ENCODE measurements at places on chromosomes 6 and 20.

DNA sequence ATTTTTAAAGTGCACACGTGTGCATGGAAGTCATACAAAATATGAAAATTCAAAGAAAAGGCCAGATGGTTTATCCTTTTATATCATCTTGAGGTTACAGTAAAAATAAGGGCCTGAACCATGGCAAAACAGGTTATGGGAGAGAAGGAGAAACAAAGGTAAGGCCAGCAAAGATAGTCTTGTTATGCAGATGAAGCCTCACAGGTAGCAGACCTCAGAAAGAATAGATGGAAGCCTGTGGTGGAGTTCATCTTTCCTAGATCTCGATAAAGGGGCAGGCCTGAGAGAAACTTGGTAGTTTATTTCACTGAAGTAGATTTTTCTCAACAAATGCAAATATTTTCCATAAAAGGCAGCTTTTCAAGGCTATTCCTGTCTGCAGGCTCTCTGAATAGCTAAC is 693.8 kb downstream of the KHDRBS2 start:
- DNase-seq: no peak

DNA sequence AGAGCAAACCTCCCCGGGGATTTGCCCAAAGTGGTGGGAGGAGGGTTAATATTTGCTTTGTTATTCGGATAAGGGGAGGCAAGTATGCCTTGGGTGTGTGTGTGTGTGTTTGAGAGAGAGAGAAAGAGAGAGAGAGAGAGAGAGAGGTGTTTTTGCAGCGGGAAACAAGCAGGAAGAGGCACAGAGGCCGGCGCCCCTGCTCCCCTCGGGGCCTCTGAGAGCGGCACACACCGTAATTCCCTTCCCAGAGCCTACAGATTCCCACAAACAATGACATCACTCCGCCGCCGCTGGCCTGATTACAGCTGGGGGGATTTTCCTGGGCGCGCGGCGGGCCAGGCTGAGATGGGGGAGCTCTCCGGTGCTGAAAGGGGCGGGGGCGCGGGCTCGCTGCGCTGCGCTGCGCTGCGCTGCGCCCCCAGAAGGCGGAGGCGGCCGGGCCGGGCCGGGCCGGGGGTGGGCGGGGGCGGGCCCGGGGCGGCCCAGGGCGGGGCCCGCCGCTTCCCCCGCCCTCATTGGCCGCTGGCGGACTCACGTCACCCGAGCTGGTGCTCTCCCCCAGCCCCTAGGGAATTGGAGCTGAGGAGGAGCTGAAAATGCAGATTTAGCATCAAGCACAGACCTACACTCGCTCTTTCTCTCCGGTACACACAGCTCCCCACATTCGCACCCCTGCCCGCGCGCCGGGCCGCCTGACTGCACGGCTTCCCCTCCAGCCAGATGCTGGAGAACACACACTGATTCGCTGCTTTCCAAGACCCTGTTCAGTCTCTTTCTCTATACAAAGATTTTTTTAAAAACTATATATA is at the start of gene PCSK2:
Gene PCSK2, plus strand, starts transcription at position 631 of the 809 bp plus-strand sequence. CDS start 266 bp downstream, outside the sequence.
- DNase-seq: no peak

DNA sequence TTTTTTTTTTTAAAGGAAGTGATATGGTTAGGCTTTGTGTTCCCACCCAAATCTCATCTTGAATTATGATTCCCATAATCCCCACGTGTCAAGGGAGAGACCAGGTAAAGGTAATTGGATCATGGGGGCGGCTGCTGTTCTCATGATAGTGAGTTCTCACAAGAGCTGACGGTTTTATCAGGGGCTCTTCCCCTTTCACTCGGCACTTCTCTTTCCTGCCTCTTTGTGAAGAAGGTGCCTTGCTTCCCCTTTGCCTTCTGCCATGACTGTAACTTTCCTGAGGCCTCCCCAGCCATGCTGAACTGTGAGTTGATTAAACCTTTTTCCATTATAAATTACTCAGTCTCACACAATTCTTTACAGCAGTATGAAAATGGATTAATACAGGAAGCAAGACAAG is 64.3 kb downstream of the ZFP64 start:
- no peak for DNase-seq

- no peak for DNase-seq
These were observed 327.5 kb upstream of the EPHA7 start for GRCh38 chr6:93746892-93747291.

DNA sequence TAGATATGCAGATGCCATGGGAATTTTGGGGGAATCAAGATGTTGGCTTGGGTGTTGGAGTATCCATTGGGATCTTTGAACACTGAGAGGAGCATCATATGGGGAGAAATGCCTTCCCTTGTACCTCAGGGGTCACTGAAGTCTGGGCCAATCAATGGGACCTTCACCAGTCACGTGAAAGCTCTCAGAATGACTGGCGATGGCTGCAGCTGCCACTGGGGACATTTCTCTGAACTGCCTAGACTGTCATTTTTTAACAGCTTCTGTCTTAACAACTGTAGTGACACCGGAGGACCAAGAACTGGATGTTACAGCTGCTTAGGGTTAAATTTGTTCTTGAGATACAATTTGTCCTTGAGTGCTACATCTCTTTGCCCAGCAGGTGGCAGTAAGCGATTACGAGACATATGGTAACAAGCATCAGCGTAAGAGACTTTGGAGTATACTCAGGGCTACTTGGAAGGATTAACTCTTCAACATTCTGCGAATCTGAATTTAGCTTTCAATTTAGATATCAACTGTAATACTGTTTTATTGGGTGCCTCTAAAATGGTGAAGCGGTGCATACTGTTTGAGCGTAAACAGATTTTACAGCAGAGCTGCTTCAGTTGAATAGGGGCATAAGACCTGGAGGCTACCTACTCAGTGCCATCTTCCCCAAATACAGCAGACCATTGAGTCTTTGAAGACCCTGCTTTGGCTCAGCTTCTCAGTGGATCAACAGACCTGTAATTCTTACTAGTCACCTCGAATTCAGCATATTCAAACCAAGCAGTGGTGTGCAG is 36.0 kb downstream of the CCN2 start:
- DNase-seq: peak; percentile 49

- no peak for DNase-seq
These were observed 3.9 kb downstream of the DST start for GRCh38 chr6:56638760-56639159.

DNA sequence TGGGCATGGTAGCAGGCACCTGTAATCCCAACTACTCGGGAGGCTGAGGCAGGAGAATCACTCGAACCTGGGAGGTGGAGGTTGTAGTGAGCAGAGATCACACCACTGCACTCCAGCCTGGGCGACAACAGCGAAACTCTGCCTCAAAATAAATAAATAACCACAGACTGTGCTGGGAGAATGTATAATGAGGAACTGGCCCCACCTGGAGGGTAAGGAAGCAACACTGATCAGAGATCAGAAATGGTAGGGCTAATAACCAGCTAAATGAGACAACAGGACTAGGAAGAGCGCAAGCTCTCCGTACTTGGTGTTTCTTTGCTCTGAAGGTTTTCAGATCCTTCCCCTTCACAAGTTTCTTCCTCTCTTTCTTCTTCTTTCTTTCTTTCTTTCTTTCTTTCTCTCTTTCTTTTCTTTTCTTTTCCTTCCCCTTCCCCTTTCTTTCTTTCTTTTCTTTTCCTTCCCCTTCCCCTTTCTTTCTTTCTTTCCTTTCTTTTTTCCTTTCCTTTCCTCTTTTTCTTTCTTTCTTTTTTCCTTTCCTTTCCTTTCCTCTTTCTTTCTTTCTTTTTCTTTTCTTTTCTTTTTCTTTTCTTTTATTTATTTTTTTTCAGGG is 14.6 kb downstream of the CCM2L start:
- DNase-seq: no peak

GRCh38 chr6:53048431-53049195 is 16.6 kb upstream of the FBXO9 start:
- DNase-seq: no peak

DNA sequence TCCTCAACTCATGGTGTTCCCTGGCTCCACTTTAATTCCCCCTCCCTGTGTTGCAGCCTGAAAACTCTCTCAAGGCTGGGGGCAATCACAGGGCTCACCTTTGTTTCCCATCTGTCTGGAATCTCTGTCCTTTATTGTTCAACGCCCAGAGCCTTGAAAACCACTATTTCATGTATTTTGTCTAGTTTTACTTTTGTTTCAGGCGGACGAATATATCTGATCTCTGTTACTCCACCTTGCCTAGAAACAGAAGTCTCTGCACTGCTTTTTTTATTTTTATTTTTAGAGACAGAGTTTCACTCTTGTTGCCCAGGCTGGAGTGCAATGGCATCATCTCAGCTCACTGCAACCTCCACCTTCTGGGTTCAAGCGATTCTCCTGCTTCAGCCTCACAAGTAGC is 27.6 kb downstream of the PLAGL2 start:
- no peak for DNase-seq

- no peak for DNase-seq
These were observed 209.0 kb downstream of the TTLL2 start for GRCh38 chr6:167533851-167534250.

DNA sequence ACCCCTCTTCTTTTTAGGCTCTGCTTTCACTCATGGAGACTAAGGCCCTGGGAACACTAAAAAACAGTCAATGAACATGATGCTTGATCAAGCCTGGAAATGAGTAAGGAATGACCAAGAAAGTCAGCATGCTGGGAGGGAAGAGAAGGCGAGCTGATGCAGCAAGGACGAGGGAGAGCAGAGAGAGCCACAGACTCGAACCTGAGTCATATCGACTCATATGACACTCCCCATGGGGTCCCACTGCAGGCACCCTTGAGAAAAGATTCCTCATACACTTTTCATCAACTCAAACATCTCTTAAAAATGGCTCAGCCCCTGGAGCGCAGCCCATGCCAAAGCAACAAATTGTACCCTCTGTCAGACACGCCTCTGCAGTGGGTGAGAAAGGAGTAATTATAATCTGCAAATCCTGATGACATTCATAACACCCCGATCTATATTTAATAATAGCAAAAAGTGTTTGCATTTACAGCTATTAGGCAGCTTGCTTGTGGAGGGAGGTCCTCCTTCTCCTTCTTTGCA is 127.2 kb downstream of the F13A1 start:
- DNase-seq: no peak

GRCh38 chr6:169251822-169252504 is 1.7 kb downstream of the THBS2 start:
- DNase-seq: no peak

- DNase-seq: no peak
These were observed 75.8 kb upstream of the BACH2 start for GRCh38 chr6:90372450-90372849.

- DNase-seq: no peak
These were observed 87.9 kb downstream of the CD40 start for GRCh38 chr20:46206025-46206424.

- DNase-seq: no peak
These were observed 46.4 kb downstream of the IMPG1 start for GRCh38 chr6:76026101-76026500.

DNA sequence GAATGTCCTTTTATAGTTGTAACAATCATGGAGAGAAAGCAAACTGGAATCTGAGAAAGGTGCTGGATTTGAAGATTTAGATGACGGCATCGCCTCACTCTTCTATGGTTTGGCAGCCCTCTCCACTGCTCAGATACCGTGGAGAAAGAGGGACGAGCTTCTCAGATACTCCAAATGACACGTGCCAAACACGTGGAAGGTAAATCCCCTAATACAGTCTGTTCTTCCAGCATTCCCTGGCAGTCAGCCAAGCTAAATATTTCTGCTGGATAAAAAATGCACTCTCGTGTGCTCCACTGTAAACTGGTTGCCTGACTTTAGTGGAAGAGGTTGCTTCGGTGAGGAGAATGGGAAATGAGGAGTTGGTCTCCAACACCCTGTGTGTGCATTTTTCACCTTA is 16.7 kb upstream of the PRDM1 start:
- no peak for DNase-seq

DNA sequence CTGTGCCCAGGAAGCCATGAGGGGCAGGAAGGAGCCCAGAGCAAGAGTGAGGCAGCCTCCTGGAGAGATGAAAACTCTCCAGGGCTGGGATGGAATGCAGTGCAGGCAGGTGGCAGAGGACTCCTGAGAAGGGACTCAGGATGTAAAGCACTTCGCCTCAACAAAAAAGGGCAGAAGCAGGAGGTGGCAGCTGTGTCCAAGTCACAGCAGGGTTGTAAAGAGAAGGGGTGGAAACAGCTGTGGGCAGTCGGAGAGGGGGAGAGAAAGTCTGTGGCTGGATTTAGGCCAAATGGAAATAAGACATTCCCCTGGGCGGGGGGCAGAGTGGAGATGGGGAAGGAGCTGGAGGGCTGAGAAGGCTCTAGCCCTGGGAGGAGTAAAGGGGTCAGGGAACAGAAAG is 34.9 kb downstream of the CYP21A2 start:
- DNase-seq: no peak
